ENCODE measurements at places on chromosomes 5 and 9.

GRCh38 chr9:76433406-76433805, 25.6 kb upstream of the GCNT1 start:
- DNase-seq = no peak

- DNase-seq = no peak
Measured at GRCh38 chr5:111998871-111999270, 241.9 kb upstream of the NREP start.

- DNase-seq = no peak
Measured at GRCh38 chr5:177445052-177445916, 1.3 kb upstream of the PRR7 start.

- no peak for DNase-seq
Measured at GRCh38 chr9:95620314-95620713, 103.5 kb upstream of the PTCH1 start.

DNA sequence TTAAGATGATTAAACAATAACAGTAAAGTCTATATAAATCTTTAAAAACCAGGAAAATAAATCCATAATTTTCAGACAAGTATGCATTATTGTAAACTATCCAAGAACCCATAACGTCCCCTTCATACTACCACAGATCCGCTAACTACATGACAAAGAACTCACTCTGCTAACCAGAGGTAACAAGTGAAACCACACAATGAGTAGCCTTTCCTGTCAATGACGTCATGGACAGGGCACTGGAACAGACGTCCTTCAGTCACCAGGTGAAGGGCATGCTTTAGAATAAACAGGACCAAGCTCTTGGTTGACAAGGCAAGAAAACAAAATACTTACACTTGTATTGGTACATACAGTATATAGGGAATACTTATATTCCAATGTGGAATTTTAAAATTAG, 45.2 kb downstream of the RNF130 start:
- DNase-seq = peak; percentile 37

DNA sequence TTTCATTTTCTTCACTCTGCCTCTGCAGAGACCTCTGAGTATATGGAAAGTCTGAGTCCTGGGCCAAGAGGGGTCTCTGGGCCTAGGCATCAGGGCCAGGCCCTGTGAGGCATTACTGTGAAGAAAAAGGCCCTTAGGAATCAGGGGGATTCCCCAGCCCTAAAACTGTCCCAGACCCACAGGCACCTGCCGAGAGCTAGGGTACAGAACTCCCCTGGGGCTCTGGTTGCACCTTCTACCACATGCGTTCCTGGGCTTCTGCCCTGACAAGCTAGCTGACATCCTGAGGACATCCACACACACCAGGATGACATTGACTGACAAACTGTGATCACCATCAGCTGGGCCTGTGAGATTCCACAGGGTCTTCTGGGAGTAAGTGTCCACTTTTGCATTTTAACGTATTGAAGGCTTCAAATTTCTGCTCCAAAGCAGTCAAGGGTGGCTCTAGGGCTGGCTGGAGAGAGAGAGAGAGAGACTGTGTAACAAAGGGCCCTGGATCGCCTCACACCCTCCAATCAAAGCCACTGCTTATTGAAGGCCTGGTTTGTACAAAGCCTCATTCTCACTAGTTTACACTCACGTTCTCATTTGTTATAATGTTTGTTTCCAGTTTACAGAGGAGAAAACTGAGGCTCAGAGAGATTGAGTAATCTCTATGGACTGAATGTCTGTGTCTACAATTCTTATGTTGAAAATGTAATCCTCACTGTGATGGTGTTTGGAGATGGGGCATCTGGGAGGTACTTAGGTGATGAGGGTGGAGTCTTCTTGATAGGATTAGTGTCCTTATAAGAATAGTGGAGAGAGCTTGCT, 45.1 kb downstream of the TGFBI start:
- DNase-seq = no peak

DNA sequence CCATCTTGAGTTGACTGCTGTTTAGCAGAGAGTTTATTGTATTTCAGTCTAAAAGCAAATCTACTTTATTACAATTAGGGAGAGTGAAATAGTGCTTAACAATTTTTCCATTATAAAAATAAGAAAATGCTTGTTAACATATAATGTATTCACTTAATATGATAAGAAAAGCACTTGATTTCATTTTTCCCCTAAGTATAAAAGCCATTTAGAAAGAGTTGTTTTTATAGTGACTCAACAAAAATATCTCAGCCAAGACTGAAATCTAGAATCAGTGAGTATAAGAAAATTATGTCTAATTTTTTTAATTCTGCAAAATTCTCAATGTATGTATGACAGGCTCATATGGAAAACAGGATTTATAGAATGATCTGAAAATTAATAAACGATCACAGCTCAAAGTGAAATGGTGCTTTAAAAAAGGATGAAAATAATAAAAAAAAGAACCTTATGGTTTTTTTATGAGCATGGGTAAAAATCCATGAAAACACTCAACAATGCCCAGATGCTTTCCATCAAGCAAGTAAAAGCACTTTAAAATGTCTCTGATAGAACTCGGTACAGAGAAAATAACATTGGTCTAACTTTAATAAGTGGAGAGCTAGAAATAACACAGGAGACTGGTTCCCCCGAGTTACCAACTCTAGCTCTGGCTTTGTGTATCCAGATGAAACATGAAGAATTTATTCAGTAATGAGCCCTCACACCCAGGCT, 1057.8 kb upstream of the WWC1 start:
- no peak for DNase-seq

- DNase-seq = no peak
Measured at GRCh38 chr5:68395926-68396511, 180.5 kb downstream of the PIK3R1 start.

- no peak for DNase-seq
Measured at GRCh38 chr9:93143830-93144530, 9.9 kb upstream of the NINJ1 start.

GRCh38 chr9:74935008-74935407, 17.7 kb downstream of the C9orf40 start:
- no peak for DNase-seq
